Epithelial cell of proximal tubule (primary cell): ENCODE measurements at places on chromosomes 3 and 15. TPM values are rescaled to one million over a fixed set of nuclear protein-coding genes. Genes with fewer than 3 reads are reported as not detected.

SERPINI2 gene
- not detected in 2 replicates for total RNA-seq

PLEKHO2 gene
- total RNA-seq = 3.9 and 6.4 TPM in 2 replicates

GSK3B gene
- 28.8 and 31.7 TPM in 2 replicates for total RNA-seq

TF gene
- under 0.01 TPM in 1 of 2 replicates, not detected in the other for total RNA-seq

OXTR gene
- 5.9 and 8.4 TPM in 2 replicates for total RNA-seq

MCF2L2 gene
- total RNA-seq = 0.58 and 0.87 TPM in 2 replicates

HRH1 gene
- total RNA-seq = 3.1 and 7.3 TPM in 2 replicates

PIERCE2 gene
- 1.4 and 3.3 TPM in 2 replicates for total RNA-seq

DNA sequence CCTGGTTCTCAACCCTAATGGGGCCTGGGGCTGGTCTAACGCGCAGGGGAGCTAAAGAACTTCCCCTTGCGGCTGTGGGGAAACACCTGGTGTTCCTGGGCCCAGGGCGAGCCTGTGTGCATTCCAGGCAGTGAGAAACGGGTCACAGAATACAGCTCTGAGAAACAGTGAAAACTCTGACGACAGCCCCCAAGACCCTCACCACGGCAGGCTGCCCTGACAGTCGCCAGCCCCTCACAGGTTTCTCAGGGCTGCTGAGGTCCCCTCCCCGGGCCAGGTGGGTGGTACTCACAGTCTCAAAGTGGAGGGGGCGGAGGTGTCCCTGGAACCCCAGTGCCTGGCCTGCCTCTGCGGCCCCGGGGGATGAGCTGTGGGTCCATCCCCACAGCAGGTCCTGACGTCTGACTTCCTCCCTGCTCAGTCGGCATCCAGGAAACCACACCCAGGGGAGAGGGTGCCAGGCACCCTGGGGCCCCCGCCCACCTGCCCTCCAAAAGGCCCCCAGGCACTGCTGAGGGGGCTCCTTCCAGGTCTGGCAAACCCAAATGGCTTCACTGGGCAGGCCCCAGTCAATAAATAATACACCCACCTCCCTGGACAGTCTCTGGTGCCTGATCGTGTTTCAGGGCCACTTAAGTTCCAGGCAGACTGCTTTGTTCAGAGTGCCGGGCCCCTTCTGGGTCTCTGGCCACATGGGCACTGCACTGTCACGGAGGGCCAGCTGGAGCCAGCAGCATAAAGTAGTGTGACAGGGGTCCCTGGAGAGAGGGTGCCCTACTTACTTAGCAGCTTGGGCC is 57.7 kb downstream of the IQSEC1 start:
- no peak for DNase-seq

GRCh38 chr3:176347424-176348146 is 849.7 kb downstream of the TBL1XR1 start:
- no peak for DNase-seq

- DNase-seq = no peak
Observed at GRCh38 chr15:63291507-63291906, 14.1 kb downstream of the APH1B start.

- no peak for DNase-seq
Observed at GRCh38 chr3:127970966-127971592, 56.0 kb downstream of the KBTBD12 start.

GRCh38 chr3:152620395-152620794 is 214.5 kb upstream of the P2RY1 start:
- DNase-seq = no peak

GRCh38 chr3:190848870-190849269 is 13.6 kb downstream of the GMNC start:
- no peak for DNase-seq

DNA sequence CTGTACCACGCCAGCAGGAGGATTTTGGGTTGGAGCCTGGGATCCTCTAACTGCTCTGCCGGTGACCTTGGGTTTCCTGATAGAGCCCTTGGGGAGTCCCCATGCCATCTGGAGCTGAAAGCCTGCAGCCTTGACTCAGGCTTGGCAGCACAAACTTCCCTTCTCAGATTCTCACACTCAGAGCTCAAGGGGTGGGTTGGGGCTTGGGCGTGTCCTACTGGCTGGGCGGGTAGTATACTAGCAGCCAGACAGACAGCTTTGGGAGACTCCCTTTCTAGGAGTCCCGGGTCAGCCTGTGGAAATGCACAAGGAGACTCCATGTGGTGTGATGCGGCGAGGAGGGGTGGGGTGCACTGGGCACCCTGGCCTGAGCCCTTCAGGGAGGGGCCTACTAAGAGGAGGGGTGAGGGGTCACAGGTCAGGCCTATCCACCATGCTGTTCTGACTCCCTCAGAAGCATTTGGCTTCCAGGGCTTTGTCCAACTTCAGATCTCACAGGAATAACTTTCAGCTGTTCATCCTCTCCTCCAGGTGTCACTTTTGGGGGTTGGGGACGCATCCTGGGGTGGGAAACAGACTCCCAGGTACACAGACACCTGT is 21.6 kb upstream of the PLXNA1 start:
- DNase-seq = no peak

DNA sequence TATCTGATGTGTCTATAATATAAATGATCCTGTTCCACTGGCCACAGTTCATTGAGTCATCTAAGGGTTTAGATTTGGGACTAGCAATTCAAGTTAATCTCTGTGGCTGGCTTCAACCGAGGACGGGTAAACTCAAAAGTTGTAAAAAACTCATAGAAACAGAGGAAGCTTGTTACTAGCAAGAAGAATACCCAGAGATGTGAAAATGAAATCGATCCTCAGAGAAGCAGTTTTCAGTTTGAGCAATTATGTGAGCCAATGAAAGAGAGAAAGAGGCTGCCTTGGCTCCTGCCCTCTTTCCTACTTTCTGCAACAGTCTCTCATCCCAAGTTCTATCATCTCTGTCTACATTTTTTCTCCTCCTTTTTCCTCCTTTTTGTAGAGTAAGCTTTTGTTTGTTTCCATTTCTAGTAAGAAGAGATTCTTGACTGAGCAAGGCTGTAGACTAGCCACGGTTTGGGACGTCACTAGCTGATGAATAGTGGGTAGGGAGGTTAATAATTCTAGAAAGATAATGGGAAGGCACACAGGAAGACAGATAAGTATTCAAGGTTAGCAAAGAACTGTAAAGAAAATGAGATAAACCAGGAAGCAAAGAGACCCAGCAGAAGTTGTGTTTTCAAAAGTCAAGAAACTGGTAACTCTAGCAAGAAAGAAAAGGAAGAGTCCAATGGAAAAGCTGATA is 298.9 kb upstream of the NR2F2 start:
- no peak for DNase-seq
